ENCODE measurements at places on chromosomes 2 and 18. TPM values are rescaled to one million over a fixed set of nuclear protein-coding genes. Genes with fewer than 3 reads are reported as not detected.

Gene UGT1A5
- not detected for total RNA-seq

Gene MROH2A
- not detected for total RNA-seq

Gene COBLL1
- total RNA-seq, result 4.0 TPM

Gene KIF5C
- 0.20 TPM for total RNA-seq

Gene LCT
- total RNA-seq, result not detected

Gene IL1R2
- total RNA-seq, result 0.39 TPM

Gene PRKAG3
- total RNA-seq, result not detected

Gene CDH20
- 0.20 TPM for total RNA-seq

Gene CD302
- 7.8 TPM for total RNA-seq

Gene NPC1
- 78.0 TPM for total RNA-seq

Gene PLB1
- total RNA-seq, result 0.39 TPM

Gene KCNF1
- not detected for total RNA-seq

Gene SLC4A3
- 2.9 TPM for total RNA-seq

Gene TMEM131
- 27.9 TPM for total RNA-seq

Gene ITGB6
- total RNA-seq, result under 0.01 TPM

Gene CCDC102B
- total RNA-seq, result 7.3 TPM

Gene AP1S3
- total RNA-seq, result 1.8 TPM

Gene PKP4
- total RNA-seq, result 46.5 TPM

Gene NGEF
- 6.2 TPM for total RNA-seq

Gene KCNK3
- not detected for total RNA-seq

Gene CFC1
- total RNA-seq, result not detected

Gene TTR
- total RNA-seq, result not detected

Gene CAPN14
- total RNA-seq, result under 0.01 TPM

Gene EGR4
- not detected for total RNA-seq

Gene B3GNT7
- not detected for total RNA-seq

Gene SLC9A2
- total RNA-seq, result under 0.01 TPM

Gene EFHD1
- total RNA-seq, result not detected

Gene DPYSL5
- total RNA-seq, result not detected

Gene PHLPP1
- 10.2 TPM for total RNA-seq

Gene TSPYL6
- total RNA-seq, result not detected

Gene PXDN
- total RNA-seq, result 119 TPM

Gene IL1F10
- total RNA-seq, result not detected

Gene UGT1A8
- not detected for total RNA-seq

Gene CYBRD1
- 100 TPM for total RNA-seq

Gene COL4A4
- under 0.01 TPM for total RNA-seq
